Upper lobe of right lung (tissue), 1 donor: ENCODE measurements at places on chromosomes 7 and 10. TPM values are rescaled to one million over a fixed set of nuclear protein-coding genes. Genes with fewer than 3 reads are reported as not detected.
A peak's percentile ranks its signal among the peaks of the same experiment; 100 is the strongest.

DNA sequence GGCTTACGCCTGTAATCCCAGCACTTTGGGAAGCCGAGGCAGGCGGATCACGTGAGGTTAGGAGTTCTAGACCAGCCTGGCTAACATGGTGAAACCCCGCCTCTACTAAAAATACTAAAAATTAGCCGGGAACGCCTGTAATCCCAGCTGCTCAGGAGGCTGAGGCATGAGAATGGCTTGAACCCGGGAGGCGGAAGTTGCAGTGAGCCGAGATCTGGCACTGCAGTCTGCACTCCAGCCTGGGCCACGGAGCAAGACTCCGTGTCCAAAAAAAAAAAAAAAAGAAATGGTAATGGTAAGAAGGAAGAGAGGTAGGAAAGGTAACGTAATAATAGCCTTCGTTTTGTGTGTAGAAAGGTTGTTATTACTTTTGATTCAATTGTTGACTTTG, 1.2 kb downstream of the HSPA14 start:
- peaks cover 16% of the 10 kb centered on the region for H3K4me1 ChIP-seq
- H3K27me3 ChIP-seq = no peaks in the 10 kb centered on the region
- peaks cover 37% of the 10 kb centered on the region for H3K36me3 ChIP-seq
- peak overlapping the region; percentile 97 for H3K4me3 ChIP-seq
- peak overlapping the region; percentile 97 for H3K27ac ChIP-seq

GRCh38 chr10:43855667-43856210, 207.1 kb upstream of the ZNF32 start:
- no peaks in the 10 kb centered on the region for H3K27me3 ChIP-seq
- H3K27ac ChIP-seq = no peak overlapping the region
- H3K4me3 ChIP-seq = no peak overlapping the region

DNA sequence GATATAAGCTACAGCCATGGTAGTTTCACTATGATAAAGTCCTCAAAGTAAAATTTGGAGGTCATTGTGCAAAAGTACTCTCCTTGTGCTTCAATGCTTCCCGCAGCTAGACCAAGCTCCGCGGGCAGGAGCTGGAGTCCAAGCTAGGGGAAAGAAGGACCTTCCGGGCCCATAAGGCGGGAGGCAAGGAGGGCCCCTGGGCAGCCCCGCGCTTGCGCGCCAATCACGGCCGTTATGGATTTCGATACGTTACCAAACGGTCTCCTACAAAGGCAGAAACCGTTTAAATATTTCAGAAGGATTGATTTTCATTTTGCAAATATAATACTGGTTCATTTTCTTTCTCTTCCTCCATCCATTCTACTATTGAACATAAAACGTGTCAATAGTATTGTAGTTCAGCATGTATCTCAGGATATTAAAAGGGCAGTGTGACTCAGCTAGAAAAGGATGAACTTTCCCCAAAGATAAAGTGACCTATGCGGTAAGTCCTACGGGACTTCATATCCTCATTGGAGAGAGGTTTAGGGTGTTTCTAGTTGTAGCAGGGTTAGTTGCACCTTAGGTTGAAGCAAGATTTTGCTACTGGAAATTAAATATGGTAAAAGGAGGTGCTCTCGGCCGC, 128.0 kb downstream of the KIF20B start:
- no peak for DNase-seq
- no peak overlapping the region for H3K27ac ChIP-seq
- no peaks in the 10 kb centered on the region for H3K27me3 ChIP-seq
- H3K4me1 ChIP-seq = no peaks in the 10 kb centered on the region
- H3K4me3 ChIP-seq = no peak overlapping the region

GRCh38 chr10:5071411-5072198, 22.6 kb upstream of the AKR1C3 start:
- H3K4me1 ChIP-seq = peaks cover 7% of the 10 kb centered on the region
- DNase-seq = no peak
- no peaks in the 10 kb centered on the region for H3K36me3 ChIP-seq

GRCh38 chr10:88346144-88346977, 236.8 kb downstream of the RNLS start:
- H3K27ac ChIP-seq = no peak overlapping the region
- H3K36me3 ChIP-seq = no peaks in the 10 kb centered on the region
- peaks cover 16% of the 10 kb centered on the region for H3K4me1 ChIP-seq
- no peak overlapping the region for H3K4me3 ChIP-seq
- no peaks in the 10 kb centered on the region for H3K27me3 ChIP-seq
- DNase-seq = no peak

- H3K27ac ChIP-seq = peak overlapping the region; percentile 88
- DNase-seq = peak; percentile 76
- peak overlapping the region; percentile 74 for H3K4me3 ChIP-seq
- peaks cover 14% of the 10 kb centered on the region for H3K4me1 ChIP-seq
- H3K27me3 ChIP-seq = no peaks in the 10 kb centered on the region
Observed at GRCh38 chr10:11610826-11611247, 613 bp downstream of the USP6NL start.

- H3K27ac ChIP-seq = no peak overlapping the region
- DNase-seq = no peak
- H3K4me3 ChIP-seq = no peak overlapping the region
- H3K4me1 ChIP-seq = peaks cover 10% of the 10 kb centered on the region
Observed at GRCh38 chr7:84112771-84113170, 81.8 kb downstream of the SEMA3A start.

GRCh38 chr10:79268161-79268601, 79.1 kb upstream of the PPIF start:
- H3K27me3 ChIP-seq = no peaks in the 10 kb centered on the region
- peaks cover 3% of the 10 kb centered on the region for H3K36me3 ChIP-seq
- H3K4me3 ChIP-seq = no peak overlapping the region
- H3K4me1 ChIP-seq = peaks cover 84% of the 10 kb centered on the region

GRCh38 chr7:140726281-140726680, 29.8 kb downstream of the NDUFB2 start:
- peaks cover 14% of the 10 kb centered on the region for H3K36me3 ChIP-seq
- DNase-seq = no peak
- no peaks in the 10 kb centered on the region for H3K4me1 ChIP-seq
- no peak overlapping the region for H3K27ac ChIP-seq
- H3K27me3 ChIP-seq = no peaks in the 10 kb centered on the region

DNA sequence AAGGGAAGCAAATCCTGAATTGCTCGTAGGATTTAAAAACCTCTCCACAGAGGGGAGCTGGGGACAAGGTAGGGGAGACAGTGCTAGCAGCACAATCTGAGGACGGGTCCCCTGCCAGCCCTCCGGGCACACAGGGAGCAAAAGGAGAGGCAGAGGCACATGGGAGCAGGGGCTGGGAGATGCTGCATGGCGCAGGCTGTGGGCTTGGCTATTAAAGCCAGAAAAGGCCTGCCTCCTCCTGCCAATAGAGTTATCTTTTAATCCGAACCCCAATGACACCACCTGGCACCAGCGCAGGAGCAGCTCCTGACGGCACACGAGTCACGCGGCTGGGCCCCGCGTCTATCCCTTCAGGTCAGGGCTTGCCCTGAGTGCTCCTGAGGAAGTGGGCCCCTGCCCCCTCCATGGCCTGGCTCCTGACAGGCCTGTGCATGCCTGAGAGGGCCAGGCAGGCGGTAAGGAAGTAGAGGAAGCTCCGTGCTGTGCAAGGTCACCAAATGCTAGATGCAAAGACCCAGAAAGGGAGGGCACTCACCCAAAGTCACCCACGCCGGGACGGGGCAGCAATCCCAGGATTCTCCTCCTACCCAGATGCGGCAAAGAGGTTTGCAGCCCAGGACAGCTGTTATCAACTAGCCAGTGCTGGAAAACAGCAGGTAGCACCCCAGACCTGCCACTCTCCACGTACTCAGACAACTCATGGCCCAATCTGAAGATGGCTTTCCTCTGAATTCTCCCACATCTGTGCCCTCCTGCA, 28.1 kb downstream of the DLG5 start:
- no peak overlapping the region for H3K27ac ChIP-seq
- no peaks in the 10 kb centered on the region for H3K27me3 ChIP-seq
- H3K36me3 ChIP-seq = no peaks in the 10 kb centered on the region
- H3K4me3 ChIP-seq = no peak overlapping the region
- H3K4me1 ChIP-seq = peaks cover 17% of the 10 kb centered on the region

DNA sequence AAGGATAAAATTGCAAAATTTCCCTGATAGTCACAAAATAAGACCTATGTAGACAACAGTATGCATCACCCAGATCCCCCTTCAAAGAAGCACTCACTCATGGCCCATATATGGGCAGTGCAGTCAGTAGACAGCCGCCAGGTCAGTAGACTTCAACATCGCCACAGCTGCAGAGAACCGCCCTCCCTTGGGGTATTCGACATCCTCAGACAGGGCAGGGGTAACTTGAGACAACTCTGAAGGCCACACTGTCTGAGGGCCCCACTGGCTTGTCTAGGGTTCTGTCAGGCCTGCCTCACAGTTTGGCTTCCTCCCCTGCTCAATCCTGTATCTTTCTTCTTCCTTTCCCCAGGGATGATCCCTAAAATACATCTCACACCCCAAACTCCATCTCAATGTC, 172.3 kb downstream of the IMMP2L start:
- H3K4me1 ChIP-seq = peaks cover 7% of the 10 kb centered on the region
- no peaks in the 10 kb centered on the region for H3K36me3 ChIP-seq
- no peaks in the 10 kb centered on the region for H3K27me3 ChIP-seq
- DNase-seq = no peak

GRCh38 chr10:62506371-62506770, 132.2 kb downstream of the ZNF365 start:
- no peak overlapping the region for H3K27ac ChIP-seq
- H3K4me3 ChIP-seq = no peak overlapping the region
- DNase-seq = no peak
- H3K36me3 ChIP-seq = no peaks in the 10 kb centered on the region
- H3K27me3 ChIP-seq = no peaks in the 10 kb centered on the region

DNA sequence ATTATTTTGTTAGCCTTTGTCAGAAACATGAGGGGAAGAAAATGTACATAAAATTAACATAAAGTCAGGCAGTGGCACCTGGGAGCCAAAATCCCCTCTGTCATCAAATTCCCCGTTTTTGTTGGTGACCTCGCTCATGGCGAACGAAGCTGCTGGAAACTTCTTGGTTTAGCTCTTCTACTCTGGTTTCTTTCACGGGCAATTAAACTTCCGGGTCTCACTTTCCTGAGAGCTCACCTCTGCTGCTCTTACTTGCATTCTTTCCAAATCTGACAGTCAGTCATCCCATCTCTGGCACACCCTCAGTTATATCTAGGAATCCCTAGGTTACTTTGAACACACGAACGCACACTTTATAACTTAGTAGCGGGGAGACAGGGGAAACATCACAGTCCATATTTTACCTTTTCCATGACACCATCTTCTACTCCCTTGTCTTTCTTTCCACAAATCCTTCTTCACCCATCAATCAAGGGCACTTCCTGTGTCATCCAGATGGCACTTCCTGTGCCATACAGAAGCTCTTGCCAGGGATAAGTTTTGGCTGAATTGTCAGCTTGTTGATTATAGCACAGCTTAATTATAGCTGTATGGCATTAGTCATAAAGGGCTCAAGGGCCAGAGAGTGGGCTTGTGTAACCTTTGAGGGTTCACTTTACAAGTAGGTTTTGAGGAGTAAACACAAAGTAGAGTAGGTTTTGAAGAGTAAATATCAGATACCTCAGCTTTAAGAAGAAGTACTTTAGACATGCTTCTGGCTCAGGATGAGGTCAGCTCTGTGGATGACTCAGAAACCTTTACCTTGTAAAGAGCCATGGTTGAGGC, 105.1 kb downstream of the GATA3 start:
- H3K36me3 ChIP-seq = no peaks in the 10 kb centered on the region
- H3K27me3 ChIP-seq = no peaks in the 10 kb centered on the region
- no peaks in the 10 kb centered on the region for H3K4me1 ChIP-seq
- no peak for DNase-seq
- H3K27ac ChIP-seq = no peak overlapping the region

DNA sequence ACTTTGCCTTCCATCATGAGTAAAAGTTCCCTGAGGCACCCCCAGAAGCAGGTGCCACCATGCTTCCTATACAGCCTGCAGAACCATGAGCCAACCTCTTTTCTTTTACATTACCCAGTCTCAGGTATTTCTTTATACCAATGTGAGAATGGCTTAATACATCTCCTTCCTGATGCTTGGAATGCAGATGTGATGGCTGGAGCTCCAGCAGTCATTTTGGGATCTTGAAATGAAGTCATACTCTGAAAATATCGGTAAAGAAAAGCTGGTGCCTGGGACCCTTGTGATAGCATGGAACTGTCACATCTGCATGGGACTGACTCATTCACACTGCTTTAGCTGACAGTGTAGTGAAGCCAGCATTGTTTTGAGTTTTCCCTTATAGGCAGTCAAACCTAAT, 634.5 kb upstream of the NRP1 start:
- H3K27ac ChIP-seq = no peak overlapping the region
- no peak overlapping the region for H3K4me3 ChIP-seq
- H3K36me3 ChIP-seq = no peaks in the 10 kb centered on the region
- DNase-seq = no peak
- no peaks in the 10 kb centered on the region for H3K4me1 ChIP-seq

DNA sequence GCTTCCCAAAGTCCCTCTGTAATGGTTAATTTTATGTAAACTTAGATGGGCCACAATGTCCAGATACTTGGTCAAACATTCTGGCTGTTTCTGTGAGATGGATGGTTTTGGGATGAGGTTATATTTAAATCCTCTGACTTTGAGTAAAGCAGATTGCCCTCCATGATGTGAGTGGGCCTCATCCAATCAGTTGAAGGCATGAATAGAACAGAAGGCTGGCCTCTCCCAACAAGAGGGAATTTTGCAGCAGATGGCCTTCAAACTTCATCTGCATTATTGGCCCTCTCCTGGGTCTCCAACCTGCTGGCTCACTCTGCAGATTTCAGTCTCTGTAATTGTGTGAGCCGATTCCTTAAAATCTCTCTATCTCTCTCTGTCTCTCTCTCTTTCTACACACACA, 362.3 kb downstream of the GRID1 start:
- H3K4me1 ChIP-seq = no peaks in the 10 kb centered on the region
- no peak overlapping the region for H3K4me3 ChIP-seq
- H3K27me3 ChIP-seq = no peaks in the 10 kb centered on the region
- no peaks in the 10 kb centered on the region for H3K36me3 ChIP-seq
- DNase-seq = no peak
- no peak overlapping the region for H3K27ac ChIP-seq

GRCh38 chr7:1526271-1526754, 4.2 kb upstream of the MAFK start:
- DNase-seq = no peak
- no peaks in the 10 kb centered on the region for H3K36me3 ChIP-seq
- no peak overlapping the region for H3K4me3 ChIP-seq
- H3K27me3 ChIP-seq = peaks cover 3% of the 10 kb centered on the region
- H3K4me1 ChIP-seq = no peaks in the 10 kb centered on the region

The NUDT13 gene
- 2.3 TPM for total RNA-seq

The CAV2 gene
- 192 TPM for total RNA-seq

The PKD2L1 gene
- total RNA-seq = 2.1 TPM

The VSTM2A gene
- total RNA-seq = not detected

The GRID2IP gene
- total RNA-seq = 0.46 TPM

The ARHGEF5 gene
- 36.9 TPM for total RNA-seq

The FAM200A gene
- 4.9 TPM for total RNA-seq

The TMEM176A gene
- 63.7 TPM for total RNA-seq
